ENCODE measurements at places on chromosomes 16 and 17. TPM values are rescaled to one million over a fixed set of nuclear protein-coding genes. Genes with fewer than 3 reads are reported as not detected.

The CACNG4 gene
- 2.3 TPM for total RNA-seq

- no peak for DNase-seq
Observed at GRCh38 chr17:45703348-45703747, 80.8 kb upstream of the CRHR1 start.

- peak; percentile 52 for DNase-seq
Observed at GRCh38 chr17:55641676-55642081, 81.0 kb downstream of the TMEM100 start.

- DNase-seq: peak; percentile 19
Observed at GRCh38 chr16:55671206-55671973, 15.6 kb downstream of the SLC6A2 start.

The ZSCAN10 gene
- 286 TPM for total RNA-seq

DNA sequence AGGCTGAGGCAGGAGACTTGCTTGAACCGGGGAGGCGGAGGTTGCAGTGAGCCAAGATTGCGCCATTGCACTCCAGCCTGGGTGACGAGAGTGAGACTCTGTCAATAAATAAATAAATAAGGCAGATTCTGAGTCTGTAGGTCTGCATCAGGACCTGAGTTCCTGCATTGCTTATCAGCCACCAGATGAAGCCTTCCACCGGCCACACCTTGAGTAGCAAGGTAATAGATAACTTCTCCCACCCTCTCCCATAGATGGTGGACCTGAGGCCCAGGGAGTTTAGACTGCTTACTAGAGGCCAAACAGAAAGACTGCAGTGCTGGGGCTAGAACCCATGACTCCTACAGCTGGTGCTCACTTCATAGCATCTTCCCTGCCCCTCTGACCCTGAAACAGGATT, 22.1 kb downstream of the ZP2 start:
- DNase-seq: no peak

DNA sequence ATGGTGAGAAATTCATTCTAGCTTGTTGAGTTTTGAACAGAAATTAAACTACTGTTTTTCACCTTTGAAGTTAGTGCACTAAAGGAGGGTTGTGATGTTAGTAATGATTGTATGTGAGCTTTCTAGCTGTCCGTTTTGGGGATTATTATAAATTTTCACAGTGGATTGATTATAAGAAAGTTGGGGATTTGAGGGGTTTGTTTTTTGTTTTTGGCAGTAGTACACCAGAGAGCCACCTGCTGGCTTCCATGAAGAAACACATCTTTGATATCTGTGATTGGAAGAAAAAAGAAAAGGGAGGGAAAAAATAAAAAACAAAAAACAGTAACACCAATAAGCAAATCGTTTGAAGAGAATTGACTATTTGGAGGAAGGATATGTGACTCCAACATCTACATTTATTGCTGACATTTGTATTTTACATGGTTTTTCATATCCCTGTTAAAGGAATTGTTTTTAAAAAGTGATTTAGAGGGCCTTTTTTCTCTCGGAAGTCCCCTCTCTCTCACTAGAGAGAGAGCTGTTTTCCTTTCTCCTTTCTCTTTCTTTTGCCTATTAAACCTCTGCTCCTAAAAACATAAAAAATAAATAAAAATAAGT, 1469.5 kb upstream of the GOT2 start:
- no peak for DNase-seq

DNA sequence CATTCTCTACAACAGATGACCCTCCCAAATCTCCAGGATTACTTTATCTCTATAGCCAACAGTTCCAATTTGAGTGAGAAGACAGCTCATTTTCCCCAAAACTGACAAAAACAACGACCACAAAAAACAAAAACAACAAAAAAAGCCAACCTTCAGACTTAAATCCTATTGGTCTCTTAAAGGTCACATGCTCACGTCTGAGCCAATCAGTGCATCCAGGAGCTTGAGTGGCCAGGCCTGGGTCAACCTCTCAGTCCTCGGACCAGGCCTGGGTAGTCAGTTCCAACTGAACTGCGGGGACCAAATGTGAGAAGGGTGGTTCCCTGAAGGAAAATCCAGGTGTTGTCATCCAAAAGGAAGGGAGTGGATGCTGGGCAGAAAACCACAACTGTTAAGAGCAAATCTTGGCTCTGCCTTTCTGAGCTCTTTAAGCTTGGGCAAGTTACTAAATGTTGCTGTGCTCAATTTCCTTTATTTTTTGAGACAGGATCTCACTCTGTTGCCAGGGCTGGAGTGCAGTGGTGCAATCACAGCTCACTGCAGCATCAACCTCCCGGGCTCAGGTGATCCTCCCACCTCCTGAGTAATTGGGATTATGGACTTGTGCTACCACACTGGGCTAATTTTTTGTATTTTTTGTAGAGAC, 43.0 kb upstream of the MSI2 start:
- no peak for DNase-seq

DNA sequence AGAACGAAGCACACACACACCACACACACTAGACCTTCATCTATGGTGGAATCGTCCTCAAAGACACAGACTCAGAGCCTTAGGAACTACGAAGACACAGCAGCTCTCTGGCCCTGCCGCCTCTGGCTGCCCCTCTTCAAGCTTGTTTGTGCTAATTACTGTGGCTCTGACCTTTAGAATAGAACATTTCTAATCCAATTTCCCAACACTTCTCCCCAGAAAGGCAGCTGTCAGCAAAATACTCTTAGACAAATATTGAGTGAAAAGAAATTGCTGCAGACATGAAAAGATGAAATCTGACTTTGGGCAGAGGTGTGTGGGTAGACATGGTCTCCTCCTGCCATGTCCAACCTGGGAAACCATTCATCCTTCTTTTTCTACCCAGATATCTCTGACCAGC, 152.0 kb upstream of the DNAH9 start:
- no peak for DNase-seq

DNA sequence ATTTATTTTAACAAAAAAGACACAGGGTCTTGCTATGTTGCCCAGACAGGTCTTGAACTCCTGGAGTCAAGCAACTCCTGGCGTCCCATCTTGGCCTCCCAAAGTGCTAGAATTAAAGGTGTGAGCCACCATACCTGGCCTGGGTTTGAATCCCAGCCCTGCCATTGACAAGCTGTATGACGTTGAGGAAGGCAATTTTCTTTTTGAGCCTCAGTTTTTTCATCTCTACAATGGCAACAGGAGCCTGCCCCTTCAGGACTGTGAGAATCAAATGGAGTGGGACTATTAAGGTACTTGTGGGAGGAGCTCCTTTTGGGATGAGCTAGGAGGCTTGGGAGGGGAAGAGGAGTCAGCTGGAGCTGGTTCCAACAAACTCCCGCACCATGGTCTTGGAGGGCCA, 6.2 kb downstream of the RARA start:
- peak; percentile 7 for DNase-seq

- no peak for DNase-seq
Observed at GRCh38 chr17:17917394-17917793, 54.8 kb downstream of the TOM1L2 start.

- no peak for DNase-seq
Observed at GRCh38 chr17:16997514-16998429, 25.9 kb upstream of the TNFRSF13B start.

The COX6A2 gene
- not detected for total RNA-seq

The EVI2B gene
- 0.37 TPM for total RNA-seq

DNA sequence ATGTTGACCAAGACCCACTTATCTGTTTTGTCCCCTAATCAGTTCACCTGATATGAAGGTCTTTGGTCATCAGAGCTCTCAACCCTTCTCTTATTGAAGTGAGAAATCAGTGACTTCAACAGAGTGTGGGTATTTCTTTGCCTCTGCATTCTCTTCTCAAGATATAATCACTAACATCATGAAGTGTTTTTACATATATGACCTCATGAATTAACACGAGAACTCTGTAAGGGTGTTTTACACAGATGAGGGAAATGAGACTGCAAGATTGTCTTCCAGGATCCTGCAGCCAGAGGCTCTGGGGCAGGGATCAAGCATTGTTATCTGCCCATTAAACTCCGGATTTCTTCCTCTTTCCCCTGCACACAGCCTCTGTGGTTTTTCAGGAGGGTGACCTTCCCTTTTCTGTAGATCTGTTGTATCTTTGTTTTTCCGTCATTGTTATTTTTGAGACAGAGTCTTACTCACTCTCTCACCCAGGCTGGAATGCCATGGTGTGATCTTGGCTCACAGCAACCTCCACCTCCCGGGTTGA, 22.7 kb downstream of the LCMT1 start:
- DNase-seq: no peak

GRCh38 chr16:68069511-68070248, 15.5 kb upstream of the NFATC3 start:
- no peak for DNase-seq

The SLC5A10 gene
- total RNA-seq: not detected

GRCh38 chr17:58537266-58537665, 22.8 kb upstream of the MTMR4 start:
- DNase-seq: no peak

The TAC4 gene
- not detected for total RNA-seq

GRCh38 chr16:75011634-75012307, 12.9 kb downstream of the ZNRF1 start:
- no peak for DNase-seq

- DNase-seq: no peak
Observed at GRCh38 chr17:339193-340061, 13.2 kb downstream of the RPH3AL start.

DNA sequence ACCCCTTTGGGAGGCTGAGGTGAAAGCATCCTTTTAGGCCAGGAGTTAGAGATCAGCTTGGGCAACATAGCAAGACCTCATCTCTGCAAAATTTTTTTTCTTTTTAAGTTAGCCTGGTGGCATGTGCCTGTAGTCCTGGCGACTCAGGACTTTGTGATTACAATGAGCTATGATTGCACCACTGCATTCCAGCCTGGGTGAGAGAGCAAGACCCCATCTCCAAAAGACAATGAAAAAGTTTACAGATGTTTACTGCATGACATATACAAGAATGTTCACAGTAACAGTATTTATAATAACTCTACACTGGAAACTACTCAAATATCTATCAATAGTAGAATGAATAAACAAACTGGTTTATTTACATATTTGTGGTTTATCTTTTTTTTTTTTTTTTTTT, 33.1 kb upstream of the CCL22 start:
- no peak for DNase-seq

GRCh38 chr17:49370971-49371834, 9.2 kb upstream of the ZNF652 start:
- peak; percentile 95 for DNase-seq

The SLC43A2 gene
- total RNA-seq: 10.3 TPM

The GOSR2 gene
- total RNA-seq: 40.1 TPM

DNA sequence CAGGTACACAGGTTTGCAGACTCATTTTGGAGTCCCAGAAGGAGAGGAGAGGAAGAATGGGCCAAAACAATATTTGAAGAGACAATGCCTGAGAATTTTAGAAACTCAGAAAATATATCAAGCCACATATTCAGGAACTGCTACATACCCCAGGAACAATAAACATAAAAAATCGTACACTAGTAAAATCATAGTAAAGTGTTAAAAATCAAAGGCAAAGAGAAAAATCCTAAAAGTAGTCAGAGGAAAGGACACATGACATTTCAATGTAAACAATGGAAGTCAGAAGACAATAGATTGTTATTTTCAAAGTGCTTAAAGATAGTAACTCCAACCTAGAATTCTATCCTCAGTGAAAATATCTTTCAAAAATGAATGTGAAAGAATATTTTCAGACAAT, 28.5 kb upstream of the NACA2 start:
- DNase-seq: no peak

The RCVRN gene
- total RNA-seq: not detected

GRCh38 chr16:57619606-57620334, 8.7 kb upstream of the ADGRG1 start:
- DNase-seq: peak; percentile 28

GRCh38 chr16:49833796-49834530, 21.9 kb downstream of the ZNF423 start:
- DNase-seq: no peak

DNA sequence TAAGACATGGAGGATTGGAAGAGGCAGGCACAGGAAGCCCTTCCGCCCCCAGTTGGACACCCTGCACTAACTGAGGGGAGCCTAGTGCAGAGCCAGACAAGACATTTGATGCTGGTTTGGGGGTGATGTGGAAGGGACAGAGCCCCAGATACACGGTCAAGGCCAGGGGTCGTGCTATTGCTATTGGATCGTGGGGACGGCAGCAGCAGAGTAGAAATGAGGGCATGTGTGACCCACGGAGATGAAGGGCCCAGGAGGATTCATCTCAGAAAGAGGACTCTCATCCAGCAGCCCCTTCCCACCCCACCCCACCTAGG, 2.0 kb upstream of the VAMP2 start:
- DNase-seq: no peak

GRCh38 chr17:34390649-34391048, 27.6 kb upstream of the CCL1 start:
- no peak for DNase-seq

DNA sequence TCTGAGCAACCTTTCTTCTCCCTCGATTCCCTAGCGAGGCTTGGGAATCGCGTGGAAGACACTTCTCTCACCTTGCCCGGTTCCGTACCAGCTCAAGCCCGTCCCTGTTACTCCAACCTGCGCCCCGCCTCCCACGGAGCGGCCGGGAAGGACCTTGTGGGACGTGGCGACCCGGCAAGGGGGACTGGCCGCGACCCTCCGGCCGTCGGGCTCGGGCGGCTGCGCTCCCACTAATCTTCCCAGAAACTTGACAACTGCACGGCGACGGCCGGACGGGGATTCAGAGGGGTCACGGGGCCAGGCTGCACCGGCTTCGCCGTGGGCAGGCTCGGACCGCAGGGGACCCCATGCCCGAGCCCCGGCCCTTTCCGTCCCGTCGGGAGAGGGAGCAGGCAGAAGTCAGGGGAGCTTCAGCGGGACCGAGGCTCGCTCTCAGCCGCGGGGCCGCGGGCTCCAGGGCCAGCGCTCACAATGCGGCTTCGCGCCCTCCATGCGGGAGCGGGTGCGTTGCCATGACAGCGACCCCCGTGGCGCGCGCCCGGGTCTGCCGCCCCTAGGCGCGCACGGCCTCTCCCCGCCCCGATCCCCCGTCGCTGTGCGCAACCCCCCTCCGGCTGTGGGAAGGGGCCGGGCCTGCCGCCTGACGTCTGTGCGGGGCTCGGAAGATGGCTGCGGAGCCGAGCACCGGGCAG, at the start of gene SGSM2:
TSS of gene SGSM2 (plus strand) at position 650 of the 692 bp plus-strand sequence. CDS start 188 bp downstream, outside the sequence.
- DNase-seq: peak; percentile 49

DNA sequence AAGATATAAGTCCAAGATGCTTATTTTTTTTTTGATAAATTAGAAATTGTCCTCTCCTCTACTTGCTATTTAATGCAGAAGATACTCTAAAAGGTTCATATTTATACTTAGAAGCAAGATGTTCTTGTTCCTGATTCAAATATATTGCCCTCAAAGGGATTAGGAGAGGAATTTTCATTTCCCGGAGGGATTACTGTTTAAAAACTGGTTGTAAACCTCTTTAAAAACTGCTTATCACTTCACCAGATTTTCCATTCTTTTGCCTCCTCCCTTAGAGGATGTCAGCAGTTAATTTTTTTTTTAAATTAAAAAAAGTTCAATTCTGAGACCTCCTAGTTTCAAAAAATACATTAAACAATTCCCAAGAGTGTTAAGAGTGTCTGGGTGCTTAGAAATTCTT, 2.8 kb downstream of the TENT4B start:
- no peak for DNase-seq

GRCh38 chr16:2999929-3000328, 12.8 kb upstream of the CLDN9 start:
- no peak for DNase-seq

The TBX6 gene
- 6.6 TPM for total RNA-seq

GRCh38 chr17:8744086-8744785, 400 bp downstream of the CCDC42 start:
- no peak for DNase-seq

- DNase-seq: peak; percentile 63
Observed at GRCh38 chr16:73036074-73036826, 11.7 kb downstream of the ZFHX3 start.

GRCh38 chr17:30926516-30926915, 4.8 kb downstream of the ADAP2 start:
- DNase-seq: no peak

GRCh38 chr17:79024901-79025737, 1.1 kb downstream of the C1QTNF1 start:
- no peak for DNase-seq

The NLRC3 gene
- total RNA-seq: 0.66 TPM
